Activated T-helper 2 cell treated with anti-CD3 and anti-CD28 coated beads, Interferon-gamma antibody, Interleukin-2, Interleukin-4, amounts not matched to agents 10 μg/mL and 5 μg/mL and 100 μg/mL, durations not matched to agents 14 hours and 24 hours and 36 hours (primary cell): ENCODE measurements at places on chromosomes 13 and 19. TPM values are rescaled to one million over a fixed set of nuclear protein-coding genes. Genes with fewer than 3 reads are reported as not detected.

- H3K36me3 ChIP-seq: peaks cover 31% of the 10 kb centered on the region
- H3K4me3 ChIP-seq: no peak overlapping the region
- no peaks in the 10 kb centered on the region for H3K27me3 ChIP-seq
- no peak overlapping the region for H3K27ac ChIP-seq
- H3K4me1 ChIP-seq: peaks cover 26% of the 10 kb centered on the region
- no peak for DNase-seq
Measured at GRCh38 chr13:48446464-48446863, 33.6 kb upstream of the LPAR6 start.

GRCh38 chr13:45242070-45242469 lies 41.2 kb upstream of the KCTD4 start:
- no peak overlapping the region for H3K27ac ChIP-seq
- DNase-seq: no peak
- H3K4me3 ChIP-seq: no peak overlapping the region
- H3K27me3 ChIP-seq: no peaks in the 10 kb centered on the region
- no peaks in the 10 kb centered on the region for H3K36me3 ChIP-seq
- peaks cover 1% of the 10 kb centered on the region for H3K4me1 ChIP-seq

- no peaks in the 10 kb centered on the region for H3K27me3 ChIP-seq
- peaks cover 3% of the 10 kb centered on the region for H3K4me1 ChIP-seq
- no peak overlapping the region for H3K27ac ChIP-seq
- no peak for DNase-seq
Measured at GRCh38 chr19:1868971-1869370, 5.6 kb upstream of the KLF16 start.

GRCh38 chr13:75687150-75687763 lies 51.1 kb downstream of the LMO7 start:
- peaks cover 9% of the 10 kb centered on the region for H3K4me1 ChIP-seq
- no peaks in the 10 kb centered on the region for H3K36me3 ChIP-seq
- H3K4me3 ChIP-seq: no peak overlapping the region
- H3K27ac ChIP-seq: no peak overlapping the region

- H3K27ac ChIP-seq: no peak overlapping the region
- no peak for DNase-seq
- H3K27me3 ChIP-seq: peaks cover 6% of the 10 kb centered on the region
- peaks cover 26% of the 10 kb centered on the region for H3K4me1 ChIP-seq
- H3K36me3 ChIP-seq: no peaks in the 10 kb centered on the region
- no peak overlapping the region for H3K4me3 ChIP-seq
Measured at GRCh38 chr13:39916330-39916729, 260.9 kb downstream of the COG6 start.

The C13orf46 gene
- 0.16 and 0.27 TPM in 2 replicates for total RNA-seq
